ENCODE measurements at places on chromosomes 1 and 21.

DNA sequence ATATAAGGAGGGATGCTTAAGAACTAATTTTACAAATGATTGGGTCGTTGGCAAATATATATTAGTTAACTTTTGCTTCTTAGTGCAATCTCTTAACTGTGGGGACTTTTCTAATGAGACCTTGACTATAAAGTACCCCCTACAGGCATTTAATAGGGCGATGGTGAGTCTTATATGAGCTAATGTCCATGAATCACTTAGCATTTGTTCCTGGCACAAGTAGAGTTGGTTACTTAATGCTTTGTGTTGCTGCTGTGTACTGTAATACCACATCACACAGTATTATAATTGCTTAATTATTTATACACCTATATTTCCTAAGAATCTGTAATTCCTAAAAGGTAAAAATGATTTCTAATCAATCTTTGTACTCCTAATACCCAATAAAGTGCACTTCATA lies 25.3 kb upstream of the TMCO1 start:
- DNase-seq, result no peak

- no peak for DNase-seq
These were observed 8.9 kb upstream of the APP start for GRCh38 chr21:26179501-26179900.

- no peak for DNase-seq
These were observed 210.8 kb upstream of the CACYBP start for GRCh38 chr1:174788981-174789380.

- no peak for DNase-seq
These were observed 41.1 kb upstream of the KCNQ4 start for GRCh38 chr1:40742363-40743061.

GRCh38 chr1:75796376-75797272 lies at the start of gene MSH4:
Gene MSH4, plus strand, starts transcription at chr1:75796882. Its CDS starts 104 bp downstream, at chr1:75796986.
- DNase-seq, result peak; percentile 66

- DNase-seq, result no peak
These were observed 106.8 kb upstream of the C1orf21 start for GRCh38 chr1:184279911-184280458.

DNA sequence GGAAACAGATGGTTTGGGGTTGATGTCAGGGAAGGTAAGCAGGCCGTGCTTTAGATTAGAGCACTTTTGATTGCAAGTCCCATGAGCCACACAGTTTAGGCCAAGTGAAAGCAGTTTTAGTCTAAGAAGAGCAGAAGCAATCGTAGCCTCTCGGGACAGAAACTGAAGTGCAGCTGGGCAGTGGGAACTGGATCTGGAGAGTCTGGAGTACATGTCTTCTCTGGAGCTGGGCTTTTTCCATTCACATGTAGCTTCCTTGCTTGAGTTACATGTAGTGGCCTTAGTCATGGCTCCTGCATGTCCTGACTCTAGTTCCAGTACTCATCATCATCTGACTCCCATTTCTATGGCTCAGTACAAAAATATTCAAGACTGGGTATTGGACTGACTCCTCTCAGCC lies 16.7 kb downstream of the CAMTA1 start:
- no peak for DNase-seq

- no peak for DNase-seq
These were observed 16.2 kb downstream of the ACTRT2 start for GRCh38 chr1:3037281-3038040.

GRCh38 chr1:38941527-38942019 lies at the start of gene RHBDL2:
Gene RHBDL2, minus strand, starts transcription at chr1:38941830. Its CDS starts 22,618 bp downstream, at chr1:38919212.
- peak; percentile 60 for DNase-seq

DNA sequence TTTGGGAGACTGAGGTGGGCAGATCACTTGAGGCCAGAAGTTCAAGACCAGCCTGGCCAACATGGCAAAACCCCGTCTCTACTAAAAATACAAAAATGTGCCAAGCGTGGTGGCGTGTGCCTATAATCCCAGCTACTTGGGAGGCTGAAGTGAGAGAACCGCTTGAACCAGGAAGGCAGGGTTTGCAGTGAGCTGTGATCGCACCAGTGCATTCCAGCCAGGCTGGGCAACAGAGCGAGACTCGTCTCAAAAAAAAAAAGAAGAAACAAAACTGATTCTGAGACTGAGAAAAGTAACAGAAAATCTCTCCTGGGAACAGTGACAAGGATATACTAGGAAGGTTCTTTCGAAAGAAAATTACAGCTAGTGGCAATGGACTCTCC lies 20.9 kb downstream of the USP48 start:
- no peak for DNase-seq

DNA sequence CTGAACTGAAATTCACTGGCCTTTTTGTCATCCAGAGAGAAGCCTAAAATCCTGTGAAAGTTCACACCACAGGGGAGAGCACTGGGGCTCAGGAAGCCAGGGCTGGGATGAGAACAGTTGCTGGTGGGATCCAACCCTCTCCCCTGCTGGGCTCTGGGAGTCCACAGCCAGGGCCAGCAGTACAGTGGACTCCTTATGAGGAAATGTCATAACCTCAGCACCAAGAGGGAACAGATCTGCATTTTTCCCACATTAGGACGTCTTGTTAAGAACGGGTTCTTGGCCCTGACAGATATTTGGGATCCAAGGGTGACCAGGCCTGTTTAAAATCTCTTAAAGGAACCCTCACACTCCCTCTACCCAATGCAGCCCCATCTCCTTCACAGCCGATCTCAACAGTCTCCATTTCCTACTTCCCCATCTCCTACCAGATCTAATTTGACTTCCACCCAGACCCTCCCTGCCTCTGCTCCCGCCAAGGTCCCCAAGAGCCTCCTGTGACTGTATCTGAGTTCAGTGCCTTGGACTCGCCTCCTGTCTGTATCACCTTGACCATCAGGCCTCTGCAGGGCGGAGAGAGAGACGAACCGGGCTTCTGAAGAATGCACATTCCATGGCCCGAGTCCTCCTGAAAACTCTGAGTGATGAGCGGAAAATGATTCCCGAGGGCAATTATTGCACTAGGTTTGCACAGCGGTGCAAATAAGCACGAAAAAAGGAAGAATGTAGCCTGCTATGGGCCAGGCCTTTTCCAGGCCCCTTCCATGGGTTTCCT lies 159.9 kb downstream of the TRABD2B start:
- DNase-seq, result no peak

GRCh38 chr1:228825041-228825440 lies 89.8 kb downstream of the RHOU start:
- DNase-seq, result no peak

DNA sequence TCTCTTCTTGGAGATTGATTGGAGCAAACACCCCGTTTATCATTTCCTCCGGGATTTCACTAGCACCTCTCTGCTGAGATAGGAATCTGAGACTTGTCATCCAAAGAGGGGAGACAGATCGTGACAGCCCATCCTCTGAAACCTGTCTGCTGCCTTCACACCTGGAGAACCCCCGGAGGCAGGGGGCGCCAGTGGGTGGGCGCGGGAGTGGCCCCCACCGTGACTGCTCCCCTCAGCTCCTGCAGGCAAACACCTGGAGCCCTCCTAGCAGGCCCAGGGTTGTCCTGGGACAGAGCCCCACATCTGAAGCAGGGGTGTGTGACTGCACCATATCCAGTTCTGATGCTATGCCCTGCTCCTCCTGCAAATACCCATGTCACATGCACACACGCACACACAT lies 209.5 kb upstream of the POU3F1 start:
- DNase-seq, result no peak

GRCh38 chr1:185073725-185074124 lies 28.4 kb downstream of the RNF2 start:
- DNase-seq, result no peak

DNA sequence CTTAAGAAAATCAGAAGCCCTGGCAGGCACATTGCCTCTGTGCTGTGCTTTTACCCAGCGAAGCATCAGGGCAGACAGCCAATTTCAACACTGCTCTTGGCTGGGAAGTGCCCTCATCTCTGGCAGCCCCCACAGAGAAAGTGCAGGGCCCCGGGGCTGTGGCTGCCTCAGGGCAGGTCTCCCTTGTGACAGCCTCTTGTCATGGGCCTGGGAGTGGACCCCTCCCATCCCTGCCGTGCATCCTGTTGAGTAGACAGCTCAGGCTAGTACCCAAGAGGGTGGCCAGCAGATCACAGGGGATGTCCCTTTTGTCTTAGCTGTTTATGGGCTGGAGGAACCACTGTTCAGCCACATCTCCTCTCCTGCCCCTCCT lies 23.3 kb downstream of the TTC34 start:
- no peak for DNase-seq

- DNase-seq, result no peak
These were observed 8.5 kb upstream of the IVL start for GRCh38 chr1:152899883-152900282.

GRCh38 chr1:214634267-214634666 lies 31.3 kb downstream of the CENPF start:
- DNase-seq, result no peak
